ENCODE measurements at places on chromosomes 12 and 14.
A peak's percentile ranks its signal among the peaks of the same experiment; 100 is the strongest.

- peak; percentile 97 for DNase-seq
Observed at GRCh38 chr12:6336079-6336888, 5.6 kb downstream of the TNFRSF1A start.

DNA sequence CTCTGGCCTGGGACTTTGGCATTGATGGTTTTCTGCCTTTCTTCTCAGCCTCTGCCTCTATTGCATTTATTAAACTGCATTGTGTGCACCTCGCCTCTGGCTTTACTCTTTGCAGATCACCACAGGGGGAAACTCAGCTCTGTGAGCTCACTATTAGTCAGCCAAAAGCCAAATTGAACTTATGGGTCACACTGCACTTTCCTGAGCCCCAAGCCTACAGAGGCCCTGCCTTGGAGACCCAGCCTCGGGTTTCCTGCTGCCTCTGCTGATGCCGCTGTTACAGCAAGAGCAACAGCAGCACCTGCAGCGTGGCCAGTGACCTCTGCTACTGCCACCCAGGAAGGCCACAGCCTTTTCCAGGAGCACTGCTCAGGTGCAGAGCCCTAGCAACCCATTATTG, 122.5 kb downstream of the DAD1 start:
- no peak for DNase-seq

DNA sequence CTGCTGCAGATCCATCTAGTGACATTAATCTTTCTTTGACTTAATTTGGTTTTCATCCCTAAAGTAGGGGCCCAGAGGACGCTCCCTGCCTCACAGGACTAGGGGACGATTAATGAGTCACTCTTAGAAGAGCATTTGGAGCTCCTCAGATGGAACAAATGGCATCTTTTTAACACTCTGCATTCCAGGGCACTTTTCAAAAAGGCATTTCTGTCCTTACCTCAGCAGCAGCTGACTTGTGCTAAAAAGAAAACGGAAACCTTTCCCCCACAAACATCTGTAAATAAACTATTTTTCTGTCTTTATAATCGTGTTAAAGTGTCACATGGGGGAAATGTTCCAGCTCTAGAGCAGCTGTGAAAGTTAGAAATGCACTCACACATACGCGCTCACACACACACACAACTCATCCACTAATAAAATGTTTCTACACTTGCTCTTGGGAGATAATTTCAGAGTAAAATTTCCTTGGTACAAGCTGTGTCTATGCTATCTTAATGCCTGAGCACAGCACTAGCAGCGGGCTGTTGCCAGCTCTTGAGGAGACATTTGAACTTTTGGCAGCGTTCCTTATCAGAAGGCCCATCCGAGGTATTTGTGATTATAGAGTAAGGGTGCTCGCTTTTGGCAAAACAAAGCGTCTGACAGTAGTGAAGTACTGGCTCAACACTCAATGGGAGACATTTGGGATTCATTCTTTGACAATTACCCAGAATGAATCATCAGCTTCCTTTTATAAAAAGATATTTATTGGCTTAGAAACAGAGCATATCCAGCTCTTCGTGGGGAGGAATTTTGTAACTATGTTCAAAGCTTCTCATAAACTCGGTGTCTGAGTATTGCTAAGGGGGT, 141.3 kb downstream of the PLXNC1 start:
- no peak for DNase-seq

GRCh38 chr14:74908861-74909341, 14.2 kb downstream of the RPS6KL1 start:
- no peak for DNase-seq

DNA sequence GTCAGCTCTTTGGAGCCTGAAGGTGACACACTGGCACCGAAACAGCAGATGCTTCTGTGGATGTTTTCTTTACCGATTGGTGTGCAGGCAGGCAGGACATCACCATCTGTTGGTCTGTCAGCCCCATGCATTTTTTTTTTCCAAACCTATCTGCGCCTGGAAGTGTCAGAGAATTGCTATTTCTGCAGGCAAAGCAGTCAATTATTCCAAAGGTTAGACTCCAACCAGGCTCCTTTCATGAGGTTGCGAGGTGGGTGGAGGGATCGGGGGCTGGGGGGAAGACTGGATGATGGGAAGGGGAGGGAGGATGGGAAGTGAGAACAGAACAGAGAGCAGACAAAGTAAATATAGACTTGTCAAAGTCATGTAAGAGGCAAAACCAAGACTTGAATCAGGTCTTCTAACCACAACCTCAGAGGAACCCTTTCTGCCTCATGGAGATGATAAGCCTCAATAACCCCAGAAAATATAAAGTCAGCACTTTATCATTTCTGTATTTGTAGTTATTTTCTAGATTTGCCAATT, 117.7 kb downstream of the OTOGL start:
- no peak for DNase-seq

DNA sequence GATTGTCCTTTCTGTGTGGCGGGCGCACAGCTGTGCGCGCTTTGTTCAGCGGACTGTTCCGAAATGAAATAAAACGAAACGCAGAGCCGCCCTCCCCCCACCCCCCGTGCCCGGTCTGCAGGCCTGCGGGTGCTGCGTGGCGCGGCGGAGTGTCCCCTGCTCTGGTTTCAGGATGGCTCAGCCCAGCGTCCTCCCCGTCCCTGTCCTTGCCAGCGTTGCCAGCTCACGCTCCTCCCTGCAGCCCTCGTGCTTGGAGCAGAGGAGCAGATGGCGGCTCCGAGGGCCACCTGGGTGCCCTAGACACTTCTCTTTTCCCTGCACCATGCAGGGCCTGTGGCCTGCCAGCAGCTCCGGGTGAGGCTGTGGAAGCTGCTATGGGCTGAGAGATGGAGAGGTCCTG, 17.5 kb upstream of the BEGAIN start:
- no peak for DNase-seq

DNA sequence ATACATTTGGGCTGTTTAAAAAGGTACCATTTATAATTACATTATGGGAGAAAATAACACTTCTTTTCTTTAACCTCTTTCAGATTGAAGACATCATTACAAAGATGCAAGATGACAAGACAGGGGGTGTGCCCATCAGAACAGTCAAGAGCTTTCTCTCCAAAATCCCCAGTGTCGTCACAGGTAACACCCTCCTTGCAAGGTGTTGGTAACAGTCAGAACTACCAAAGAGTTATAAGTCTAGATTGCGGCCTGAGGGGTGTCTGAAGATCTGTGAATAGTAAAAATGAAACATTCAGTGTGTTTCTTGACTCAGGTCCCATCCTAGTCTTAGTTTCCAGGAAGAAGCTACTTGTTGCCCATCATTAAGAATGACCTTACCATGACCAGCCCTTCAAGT, 419.8 kb downstream of the RGS6 start:
- DNase-seq: no peak

GRCh38 chr12:46835785-46836184, 10.0 kb upstream of the SLC38A4 start:
- peak; percentile 9 for DNase-seq

GRCh38 chr12:123102781-123103503, 47.9 kb downstream of the PITPNM2 start:
- DNase-seq: no peak

- no peak for DNase-seq
Observed at GRCh38 chr12:85036234-85036707, at the start of the genes LRRIQ1 and TSPAN19. LRRIQ1 (plus strand) TSS chr12:85036351; CDS start chr12:85038177, 1,826 bp downstream. TSPAN19 (minus strand) TSS chr12:85036277; CDS start chr12:85029946, 6,331 bp downstream.

All from MV-4-11 (cell line).